ENCODE measurements at places on chromosomes 12 and 14.
A peak's percentile ranks its signal among the peaks of the same experiment; 100 is the strongest.

- DNase-seq: peak; percentile 64
Measured at GRCh38 chr12:16076557-16076956, 165.4 kb downstream of the DERA start.

DNA sequence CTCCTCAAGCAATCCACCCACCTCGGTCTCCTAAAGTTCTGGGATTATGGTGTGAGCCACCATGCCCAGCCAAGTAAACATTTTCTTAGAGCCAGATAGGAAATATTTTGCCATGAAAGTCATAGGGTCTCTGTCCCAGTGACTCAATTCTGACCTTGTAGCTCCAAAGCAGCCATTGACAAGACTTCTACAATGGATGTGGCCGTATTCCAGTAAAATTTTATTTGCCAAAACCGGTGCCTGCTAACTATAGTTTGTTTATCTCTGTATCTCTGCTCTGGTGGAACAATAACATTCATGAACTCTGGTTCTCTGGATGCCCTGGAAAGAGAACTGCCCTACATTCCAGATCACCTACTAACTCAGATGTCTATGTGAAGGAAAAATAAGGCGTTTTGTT, 54.6 kb upstream of the USP44 start:
- DNase-seq: no peak

DNA sequence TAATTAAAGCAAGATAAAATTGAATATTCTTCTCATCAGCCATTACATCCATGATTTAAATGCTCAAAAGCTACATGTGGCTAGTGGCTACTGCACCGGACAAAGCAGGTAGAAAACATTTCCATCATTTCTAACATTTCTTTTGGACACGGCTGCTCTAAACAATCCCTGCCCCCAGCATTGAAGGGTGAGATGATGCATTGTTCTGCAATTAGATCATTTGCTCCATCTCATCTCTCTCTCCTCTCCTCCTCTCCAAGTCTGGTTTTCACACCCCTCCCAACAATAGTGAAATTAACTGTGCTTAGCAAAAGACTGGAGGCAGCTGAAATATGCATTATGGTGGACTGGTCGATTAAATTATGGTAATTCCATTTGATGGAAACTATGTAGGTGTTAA, 288.5 kb downstream of the KSR2 start:
- no peak for DNase-seq

DNA sequence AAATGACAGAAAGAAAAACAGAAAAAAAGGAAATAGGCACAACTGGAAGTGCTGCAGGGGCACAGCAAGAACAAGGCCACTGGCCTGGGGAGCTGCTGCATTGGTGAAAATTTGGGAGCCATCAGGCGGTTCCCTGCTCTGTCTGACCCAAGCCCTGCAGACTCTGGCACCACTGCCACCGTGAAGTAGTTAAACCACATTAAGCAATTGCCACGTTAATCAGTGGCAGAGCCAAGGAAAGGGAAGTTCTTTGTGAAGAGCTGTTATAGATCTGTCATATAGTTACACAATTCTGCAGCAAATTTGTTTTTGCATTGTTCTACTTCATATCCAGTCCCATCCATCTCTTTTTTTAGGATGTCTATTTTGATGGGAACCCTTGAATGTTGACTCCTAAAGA, 915.3 kb downstream of the FSCB start:
- DNase-seq: no peak

DNA sequence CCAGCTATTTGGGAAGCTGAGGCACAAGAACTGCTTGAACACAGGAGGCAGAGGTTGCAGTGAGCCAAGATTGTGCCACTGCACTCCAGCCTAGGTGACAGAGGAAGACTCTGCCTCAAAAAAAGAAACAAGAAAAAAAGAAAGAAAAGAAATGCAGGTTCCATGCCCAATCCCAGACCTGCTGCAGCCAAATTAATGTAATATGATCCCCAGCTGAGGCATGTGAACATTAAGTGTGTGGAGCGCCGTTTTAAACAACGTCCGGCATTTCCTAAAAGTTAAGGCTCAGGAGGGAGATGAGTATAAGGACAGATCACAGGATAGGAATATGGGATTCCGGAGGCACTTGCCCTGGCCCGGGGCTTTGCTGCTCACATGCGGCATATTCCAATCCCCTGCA, 162.9 kb downstream of the KSR2 start:
- no peak for DNase-seq

DNA sequence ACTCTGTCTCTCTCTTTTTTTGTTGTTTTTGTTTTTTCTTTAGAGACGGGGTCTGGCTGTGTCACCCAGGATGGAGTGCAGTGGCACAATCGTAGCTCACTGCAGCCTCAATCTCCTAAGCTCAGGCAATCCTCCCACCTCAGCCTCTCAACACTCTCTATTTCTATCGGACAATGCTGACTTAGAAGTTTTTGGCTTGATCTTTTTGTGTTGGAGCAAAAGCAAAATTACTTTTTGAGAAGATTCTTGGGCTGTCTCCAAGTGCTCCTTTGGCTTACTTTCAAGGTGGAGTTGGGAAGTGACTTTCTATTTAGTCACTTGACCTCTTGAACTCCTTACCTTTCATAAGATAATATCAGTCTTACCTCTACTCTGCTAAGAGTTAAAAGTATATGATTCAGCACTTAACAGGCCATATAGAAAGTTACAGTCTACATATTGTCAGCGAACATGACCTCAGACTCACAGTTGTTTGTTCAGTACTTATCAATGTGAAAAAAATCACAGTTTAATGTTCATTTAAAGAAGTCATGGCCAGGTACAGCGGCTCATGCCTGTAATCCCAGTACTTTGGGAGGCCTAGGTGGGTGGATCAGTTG, 15.4 kb upstream of the MIA2 start:
- no peak for DNase-seq

GRCh38 chr14:55019968-55020554, 6.8 kb downstream of the WDHD1 start:
- DNase-seq: no peak

- DNase-seq: peak; percentile 41
Measured at GRCh38 chr12:113128802-113129663, 6.5 kb downstream of the RASAL1 start.

GRCh38 chr14:76772300-76773187, 11.3 kb downstream of the VASH1 start:
- DNase-seq: no peak

DNA sequence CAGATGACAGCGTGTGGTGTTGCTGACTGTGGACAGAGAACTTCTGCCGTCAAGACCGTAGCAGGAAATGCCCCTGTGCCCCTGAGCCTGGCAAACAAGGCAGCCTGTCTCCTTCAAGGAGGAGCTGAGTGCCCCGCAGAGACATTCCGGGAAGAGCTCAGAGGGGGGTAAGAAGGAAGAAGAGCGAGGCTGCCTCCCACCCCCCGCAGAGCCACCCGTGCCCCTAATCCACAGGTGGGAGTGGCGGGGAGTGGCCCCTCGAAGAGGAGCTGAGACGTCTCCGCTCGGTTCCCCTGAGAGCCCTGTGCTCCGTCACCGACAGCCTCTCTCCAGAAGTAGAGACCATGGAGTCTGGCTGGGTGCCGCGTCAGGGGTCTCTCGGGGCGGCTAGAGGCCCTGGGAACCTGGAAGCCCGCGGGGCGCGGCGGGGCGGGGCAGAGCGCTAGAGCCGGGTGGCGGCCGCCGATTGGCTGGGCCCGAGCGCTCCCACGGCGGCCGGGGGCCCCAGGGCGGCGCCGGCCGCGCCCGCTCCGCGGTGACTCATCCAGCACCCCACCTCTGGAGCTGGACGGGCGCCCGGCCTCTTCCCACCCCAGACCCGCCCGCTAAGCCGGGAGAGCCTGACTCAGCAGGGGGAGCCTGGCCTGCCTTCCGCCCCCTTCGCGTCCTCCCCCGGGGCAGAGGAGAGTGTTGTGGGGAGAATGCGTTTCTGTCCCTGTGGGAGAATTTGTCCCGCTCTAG, 25.2 kb upstream of the KRT78 start:
- DNase-seq: no peak

DNA sequence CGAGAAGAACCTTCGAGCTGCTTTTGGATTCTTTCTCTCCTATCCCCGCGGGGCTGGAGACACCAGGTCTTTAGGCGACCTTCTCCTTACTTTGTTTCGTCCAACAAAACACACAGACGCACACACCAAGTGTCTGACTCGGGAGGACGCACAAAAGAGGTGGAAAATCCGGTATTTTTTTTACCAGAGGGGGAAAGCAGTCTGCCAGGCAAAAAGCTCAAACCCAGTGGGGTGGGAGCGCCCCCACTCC, 2.1 kb downstream of the SIX4 start:
- DNase-seq: no peak

GRCh38 chr12:76317976-76318375, 30.2 kb downstream of the BBS10 start:
- no peak for DNase-seq

GRCh38 chr12:65916991-65917695, 92.9 kb downstream of the HMGA2 start:
- DNase-seq: no peak

GRCh38 chr12:62911286-62911685, 23.7 kb downstream of the PPM1H start:
- no peak for DNase-seq

GRCh38 chr14:37320106-37320505, 122.4 kb downstream of the MIPOL1 start:
- no peak for DNase-seq

GRCh38 chr12:74490390-74491064, 47.1 kb upstream of the ATXN7L3B start:
- peak; percentile 15 for DNase-seq

- DNase-seq: no peak
Measured at GRCh38 chr12:25701290-25701689, 148.2 kb upstream of the LMNTD1 start.

- DNase-seq: no peak
Measured at GRCh38 chr12:91616416-91616815, 433.8 kb upstream of the DCN start.

DNA sequence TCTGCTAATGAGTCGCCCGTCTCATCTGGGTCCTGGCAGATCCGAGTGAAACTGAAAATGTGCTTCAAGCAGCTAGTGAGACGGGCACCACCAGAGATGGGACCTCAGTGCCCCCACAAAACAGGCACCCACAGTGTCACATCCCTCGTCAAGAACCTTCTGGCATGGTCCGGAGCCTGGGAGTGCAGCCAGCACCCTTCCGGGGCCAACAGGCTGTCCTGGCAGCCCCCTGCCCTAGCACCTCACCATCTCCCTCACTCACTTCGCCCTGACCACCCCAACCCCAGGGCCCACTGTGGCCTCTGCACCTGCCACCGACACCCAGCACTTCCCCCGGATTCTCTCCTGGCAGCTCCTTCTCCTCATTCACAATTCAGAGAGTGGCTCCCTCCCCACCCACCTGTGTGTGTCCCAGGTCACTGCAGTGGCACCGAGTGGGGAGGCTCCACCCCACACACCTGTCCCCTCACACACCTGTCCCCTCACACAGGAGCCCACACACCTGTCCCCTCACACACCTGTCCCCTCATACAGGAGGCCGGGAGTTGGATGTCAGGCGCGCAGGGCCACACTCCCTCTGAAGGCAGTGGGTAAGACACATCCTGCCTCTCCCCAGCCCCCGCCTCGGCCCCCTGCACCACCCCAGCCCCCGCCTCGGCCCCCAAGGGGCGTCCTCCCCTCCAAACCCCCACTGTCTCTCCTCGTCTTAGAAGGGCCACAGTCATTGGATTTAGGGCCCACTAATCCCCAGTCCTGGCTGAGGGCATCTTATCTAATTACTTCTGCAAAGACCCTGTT, 7.9 kb downstream of the GALNT9 start:
- no peak for DNase-seq

GRCh38 chr12:16553457-16553856, 52.5 kb downstream of the LMO3 start:
- no peak for DNase-seq

GRCh38 chr14:79855789-79856188, 355.5 kb downstream of the DIO2 start:
- no peak for DNase-seq

DNA sequence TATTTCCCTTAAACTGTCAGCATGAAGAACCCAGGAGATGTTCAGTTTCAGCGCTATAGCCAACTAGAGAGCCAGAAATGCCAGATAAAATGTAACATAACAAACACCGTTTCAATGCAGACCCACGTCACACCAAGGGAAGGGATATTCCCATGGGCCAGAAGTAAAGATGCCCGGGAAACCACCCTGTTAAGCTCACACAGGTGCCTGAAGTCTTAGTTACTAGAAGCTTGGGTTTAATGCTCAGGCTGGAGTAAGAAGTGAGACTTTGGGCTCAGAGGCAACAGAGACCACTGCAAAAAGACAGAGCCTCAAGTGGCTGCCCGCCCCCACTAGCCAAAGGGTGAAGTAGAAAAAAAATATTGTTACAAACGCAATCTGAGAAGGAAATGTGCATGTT, 52.3 kb downstream of the SYNE3 start:
- no peak for DNase-seq

DNA sequence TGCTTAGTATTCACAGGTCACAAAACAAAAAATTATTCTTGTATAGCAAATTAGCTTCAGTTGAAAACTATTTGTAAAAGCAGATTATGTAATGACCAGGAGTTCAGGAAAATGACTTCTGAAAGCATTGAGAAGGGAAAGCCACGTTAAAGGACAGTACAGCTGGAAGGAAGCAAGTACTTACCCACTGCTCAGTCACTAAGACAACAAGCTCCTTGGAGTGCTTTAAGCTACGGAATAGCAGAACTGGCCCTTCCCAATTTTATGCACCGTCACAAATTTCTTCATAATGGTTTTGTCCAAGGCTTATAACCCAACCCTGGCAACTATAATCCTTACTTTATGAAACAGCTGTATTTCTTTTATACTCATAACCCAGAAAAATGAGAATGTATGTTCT, 13.0 kb upstream of the SNAPC1 start:
- DNase-seq: no peak

DNA sequence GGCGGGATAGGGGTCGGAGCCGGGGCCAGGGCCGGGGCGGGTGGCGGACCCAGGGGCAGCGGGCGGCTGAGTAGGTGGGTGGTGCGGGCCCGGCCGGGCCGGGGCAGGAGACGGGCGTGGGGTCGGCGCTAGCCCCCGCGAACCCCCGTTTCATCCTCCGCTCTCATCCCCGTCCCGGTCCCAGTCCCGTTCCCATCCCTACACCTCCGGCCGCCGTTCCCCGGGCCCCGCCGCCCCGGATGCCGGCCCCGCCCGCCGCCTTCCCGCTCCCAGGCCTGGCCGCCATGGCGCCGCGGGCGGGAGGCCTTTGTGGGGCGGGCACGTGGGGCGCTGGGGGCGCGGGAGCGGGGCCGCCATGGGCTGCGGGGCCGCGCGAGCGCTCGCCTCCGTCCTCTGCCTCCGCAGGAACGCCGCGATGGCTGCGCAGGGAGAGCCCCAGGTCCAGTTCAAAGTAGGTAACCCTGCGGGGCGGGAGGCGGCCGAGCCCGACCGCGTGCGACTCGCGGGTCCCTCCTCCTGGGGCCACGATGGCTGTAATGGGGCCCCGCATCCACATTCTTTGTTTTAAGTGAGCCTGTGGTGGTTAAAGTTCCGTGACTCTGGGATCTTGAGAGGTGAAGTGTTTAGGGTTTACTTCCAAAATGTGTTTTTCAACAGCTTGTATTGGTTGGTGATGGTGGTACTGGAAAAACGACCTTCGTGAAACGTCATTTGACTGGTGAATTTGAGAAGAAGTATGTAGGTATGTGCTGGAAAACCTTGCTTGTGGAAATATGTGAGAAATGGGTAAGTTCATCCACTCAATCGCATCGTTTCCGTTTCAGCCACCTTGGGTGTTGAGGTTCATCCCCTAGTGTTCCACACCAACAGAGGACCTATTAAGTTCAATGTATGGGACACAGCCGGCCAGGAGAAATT, 572 bp downstream of the RAN start:
- peak; percentile 48 for DNase-seq
